ENCODE measurements at places on chromosomes 5 and 9. TPM values are rescaled to one million over a fixed set of nuclear protein-coding genes. Genes with fewer than 3 reads are reported as not detected.

The BTNL8 gene
- total RNA-seq, result not detected

The LRRC19 gene
- total RNA-seq, result not detected

The ZNF79 gene
- 14.4 TPM for total RNA-seq

The CDKN2B-AS1 gene
- total RNA-seq, result 2.4 TPM

The PFN3 gene
- total RNA-seq, result not detected

The RELL2 gene
- total RNA-seq, result 39.3 TPM

The NEUROG1 gene
- total RNA-seq, result not detected

The JAKMIP2 gene
- total RNA-seq, result 6.8 TPM

The SLC27A6 gene
- total RNA-seq, result not detected

The FOXD4L4 gene
- total RNA-seq, result not detected

The PAPPA gene
- total RNA-seq, result not detected

The MEF2C gene
- 3.3 TPM for total RNA-seq

The DDX4 gene
- not detected for total RNA-seq

The IDNK gene
- total RNA-seq, result 6.0 TPM

The SPAAR gene
- total RNA-seq, result not detected

The LCN9 gene
- total RNA-seq, result not detected

The TAS2R1 gene
- total RNA-seq, result not detected

The ALDOB gene
- total RNA-seq, result not detected

The EXOSC2 gene
- 58.8 TPM for total RNA-seq
